Epithelial cell of prostate (primary cell): ENCODE measurements at places on chromosomes 12 and 14.
A peak's percentile ranks its signal among the peaks of the same experiment; 100 is the strongest.

DNA sequence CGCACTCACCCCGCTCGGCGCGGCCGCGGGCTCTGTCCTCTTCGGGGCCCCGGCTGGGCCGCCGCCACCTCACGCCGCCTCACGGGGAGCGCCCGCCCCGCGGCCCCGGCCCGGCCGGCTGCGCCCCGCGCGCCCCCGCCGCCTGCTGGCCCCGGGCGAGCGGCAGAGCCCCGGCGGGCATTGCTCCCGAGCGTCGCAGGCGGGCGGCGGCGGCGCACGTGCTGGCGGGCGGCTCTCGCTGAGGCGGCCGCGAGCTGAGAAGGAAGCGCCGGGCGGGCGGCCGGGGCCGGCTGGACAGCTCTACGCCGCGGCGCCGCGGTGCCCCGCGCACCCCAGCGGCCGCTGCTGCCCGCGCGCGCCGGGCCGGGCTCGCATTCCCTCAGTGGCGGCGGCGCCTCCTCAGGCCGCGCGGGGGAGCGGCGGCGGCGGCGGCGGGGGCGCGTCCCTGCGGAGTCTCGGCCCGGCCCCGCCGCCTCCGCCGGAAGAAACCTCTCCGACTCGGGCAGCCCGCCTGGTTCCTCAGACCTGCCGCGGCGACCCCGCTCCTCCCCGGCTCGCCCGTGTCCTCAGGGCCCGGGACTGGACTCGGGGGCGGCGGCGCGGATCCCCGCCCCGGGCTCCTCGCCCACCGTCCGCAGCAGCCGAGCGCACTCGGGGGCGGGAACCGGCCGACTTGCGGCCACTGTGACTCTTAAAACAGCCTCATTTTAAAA is at the start of gene PITPNM2:
Gene PITPNM2, minus strand, starts transcription at position 347 of the 713 bp plus-strand sequence. CDS start 116,500 bp downstream, outside the sequence.
- no peak for DNase-seq

GRCh38 chr12:106147956-106148355 is 9.2 kb upstream of the NUAK1 start:
- no peak for DNase-seq

- DNase-seq = no peak
These were observed 321.4 kb downstream of the ATP23 start for GRCh38 chr12:58262796-58263195.

GRCh38 chr14:25121337-25122129 is 71.6 kb upstream of the STXBP6 start:
- DNase-seq = no peak

DNA sequence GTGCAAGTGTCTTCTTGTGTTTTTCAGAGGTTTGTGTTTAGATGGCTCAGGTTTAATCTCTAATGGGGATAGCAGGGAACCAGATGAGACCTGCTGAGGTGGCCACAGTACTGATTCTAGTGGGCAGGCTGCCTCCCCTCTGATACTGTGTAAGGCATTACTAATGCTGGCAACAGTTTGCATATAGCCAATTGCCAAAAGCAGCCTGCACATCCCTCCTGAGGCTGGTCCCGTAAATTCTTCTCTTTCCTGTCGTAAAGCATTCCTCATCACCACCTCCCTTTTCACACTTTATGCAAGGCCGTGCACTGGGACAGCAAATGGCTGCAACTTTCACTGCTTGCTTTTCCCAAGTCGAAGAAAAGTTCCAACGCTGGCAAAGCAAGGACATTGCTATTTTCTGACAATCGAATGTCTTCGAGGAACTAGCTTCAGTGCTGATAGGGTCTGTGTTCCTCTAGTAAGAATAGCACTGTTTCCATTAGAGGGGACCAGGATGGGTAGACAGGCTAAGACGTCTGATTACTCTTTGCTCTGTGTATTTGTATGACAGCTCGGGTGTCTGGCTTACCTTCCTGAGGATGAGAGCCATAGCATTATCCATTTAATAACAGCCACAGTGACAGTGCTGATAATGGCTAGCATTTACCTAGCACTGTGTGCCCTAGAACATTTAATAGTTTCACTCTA is 178.2 kb upstream of the HIF1A start:
- no peak for DNase-seq

GRCh38 chr14:52553002-52553670 is 500 bp downstream of the GPR137C start:
- DNase-seq = no peak

DNA sequence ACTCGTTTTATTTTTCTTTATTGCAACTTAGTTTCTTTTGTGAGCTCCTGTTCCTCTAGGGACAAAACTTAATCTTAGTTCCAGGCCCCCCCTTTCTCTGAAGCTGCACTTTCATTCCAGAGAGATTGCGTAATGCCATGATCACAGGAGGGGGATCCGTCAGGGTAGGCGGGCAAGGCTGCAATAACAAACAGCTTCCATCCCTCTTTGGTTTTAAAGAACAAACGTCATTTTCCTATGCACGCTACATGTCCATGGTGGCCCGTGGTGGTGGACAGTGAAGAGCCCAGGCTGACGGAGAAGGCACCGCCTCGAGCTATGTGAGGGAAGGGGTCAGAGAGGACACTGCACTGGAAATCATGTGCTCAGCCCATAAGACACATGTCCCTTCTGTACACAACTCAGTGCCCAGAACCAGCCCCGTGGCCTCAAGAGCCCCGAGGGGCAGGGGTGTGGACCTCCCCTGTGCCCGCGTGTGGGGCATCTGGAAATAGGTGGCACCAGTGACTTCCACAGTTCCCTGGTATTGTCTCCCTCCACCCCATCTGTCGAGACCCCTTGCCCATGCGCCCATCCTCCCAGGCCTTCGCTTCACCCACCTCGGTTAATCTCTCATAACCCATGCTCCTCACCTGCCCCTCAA is 161.4 kb downstream of the ADGRD1 start:
- DNase-seq = no peak

DNA sequence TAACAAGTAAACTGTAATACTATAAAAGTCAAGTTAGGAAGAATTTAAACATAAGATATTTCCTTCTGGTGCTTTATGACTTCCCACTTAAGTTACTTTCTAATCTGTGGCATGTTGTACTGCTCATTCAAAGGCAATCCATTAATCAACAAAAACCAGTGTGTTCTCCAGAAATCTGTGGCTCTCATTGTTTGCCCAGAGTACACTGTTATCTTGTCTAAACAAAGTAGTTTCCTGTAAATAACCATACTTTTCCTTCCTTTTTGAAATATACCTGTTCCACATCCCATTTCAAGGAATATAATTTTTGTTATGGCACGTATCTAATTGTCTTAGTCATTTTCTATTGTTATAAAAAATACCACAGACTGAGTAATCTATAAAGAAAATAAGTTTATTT is 184.1 kb downstream of the CCER1 start:
- no peak for DNase-seq

- DNase-seq = no peak
These were observed 41.9 kb downstream of the STX2 start for GRCh38 chr12:130796985-130797686.

- DNase-seq = no peak
These were observed 7.7 kb downstream of the SLC15A4 start for GRCh38 chr12:128815779-128816642.

DNA sequence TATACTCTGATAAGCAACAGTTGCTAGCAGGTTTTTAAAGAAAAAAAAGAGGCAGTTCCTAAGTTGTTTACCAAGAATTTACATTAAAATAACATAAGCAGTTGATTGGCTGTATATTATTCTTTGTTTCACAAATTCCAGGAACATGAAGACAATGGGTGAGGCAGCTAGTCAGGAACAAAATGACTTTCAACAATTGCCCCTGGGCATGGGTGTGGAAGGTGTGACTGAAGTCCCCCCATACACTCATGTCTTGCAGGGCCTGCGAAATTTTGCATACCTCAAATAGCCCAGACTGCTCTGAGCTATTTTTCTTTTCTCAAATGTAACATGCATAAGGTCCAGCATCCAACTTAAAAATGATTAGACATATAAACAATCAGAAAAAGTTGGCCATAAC is 267.2 kb upstream of the DIO3 start:
- DNase-seq = no peak

GRCh38 chr12:28890664-28891063 is 258.4 kb upstream of the FAR2 start:
- DNase-seq = no peak

DNA sequence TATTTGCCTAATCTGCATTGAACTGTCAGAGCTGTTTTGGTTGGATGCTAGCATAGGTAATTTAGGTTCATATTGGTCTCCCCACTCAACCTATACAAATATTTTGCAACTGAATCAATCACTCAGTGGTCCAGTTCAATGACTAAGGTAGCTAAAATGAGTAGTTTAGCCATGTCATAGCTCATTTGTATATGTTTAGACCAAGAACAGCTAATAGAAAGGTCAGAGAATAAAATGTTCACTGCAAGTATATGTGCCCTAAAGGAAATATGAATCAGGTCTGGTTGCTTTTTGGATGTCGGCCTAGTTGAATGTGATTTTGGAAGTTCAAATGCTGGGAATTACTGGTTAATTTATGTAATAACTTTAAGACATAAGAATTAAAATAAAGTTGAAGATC is 883.9 kb downstream of the LRFN5 start:
- DNase-seq = no peak

DNA sequence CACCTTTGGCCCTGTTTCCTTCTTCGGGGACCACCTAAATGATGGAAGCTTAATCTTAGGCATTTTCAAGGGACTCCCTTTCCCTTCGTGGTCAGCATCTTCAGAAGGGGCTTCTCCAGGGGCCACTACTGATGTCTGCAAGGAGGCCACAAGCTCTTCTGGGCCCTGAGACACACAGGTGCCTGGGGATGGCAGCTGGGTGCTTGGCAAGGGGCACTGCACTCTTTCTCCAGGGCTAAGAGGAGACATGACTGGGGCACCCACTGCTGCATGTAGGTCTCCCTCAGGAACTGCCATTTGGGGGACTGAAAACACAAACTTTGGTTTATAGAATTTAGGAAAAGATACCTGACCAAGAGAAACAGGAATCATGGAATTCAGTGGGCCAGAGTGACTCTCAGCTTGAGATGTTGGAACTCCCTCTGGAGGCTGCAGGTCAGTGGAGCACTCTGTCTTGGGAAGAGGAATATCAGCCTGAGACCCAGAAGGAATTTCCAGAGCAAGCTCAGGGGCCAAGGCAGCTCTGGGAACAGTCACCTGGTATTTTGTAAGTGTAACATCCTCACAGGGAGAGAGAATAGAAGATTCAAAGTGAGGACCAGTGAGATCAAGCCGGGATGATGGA is 16.0 kb downstream of the PLD4 start:
- no peak for DNase-seq

DNA sequence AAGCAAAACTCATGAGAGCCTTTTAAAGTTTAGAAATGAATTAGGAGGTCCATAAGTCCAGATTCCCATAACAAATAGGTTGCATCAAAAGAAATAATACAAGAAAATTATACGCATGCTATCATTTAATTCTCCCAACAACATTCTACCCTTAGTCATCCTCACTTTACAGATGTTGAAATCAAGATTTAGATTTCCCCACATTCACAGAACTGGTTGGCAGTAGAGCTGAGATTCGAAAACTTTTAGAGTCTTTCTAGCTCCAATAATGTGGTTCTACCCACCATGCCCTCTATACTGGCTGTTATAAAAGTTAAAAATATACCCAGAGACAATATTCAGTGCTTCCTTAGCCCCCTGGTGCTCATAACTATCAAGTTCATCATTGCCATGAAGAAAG is 56.6 kb upstream of the METAP2 start:
- DNase-seq = no peak

GRCh38 chr12:53996240-53997203 is 3.4 kb upstream of the HOXC9 start:
- no peak for DNase-seq

DNA sequence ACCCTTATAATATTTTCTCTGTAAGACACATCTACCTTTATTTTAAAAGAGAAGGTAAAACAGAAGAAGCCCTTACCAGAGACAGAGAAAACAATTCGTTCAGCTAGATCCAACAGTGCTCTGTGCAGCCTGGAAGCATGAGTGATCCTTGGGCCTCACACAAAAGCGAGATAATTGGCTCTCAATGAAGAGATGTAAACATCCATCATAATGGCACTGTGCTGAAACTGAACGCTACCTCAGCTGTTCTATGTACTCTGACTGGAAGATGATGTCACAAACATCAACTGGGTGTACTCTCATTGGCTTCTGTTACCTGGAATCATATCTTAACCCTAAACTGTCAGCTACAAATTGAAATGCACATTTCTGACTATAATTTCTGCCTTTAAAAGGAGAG is at the start of gene MGAT4C:
Gene MGAT4C, minus strand, starts transcription at position 229 of the 400 bp plus-strand sequence.
- DNase-seq = no peak

DNA sequence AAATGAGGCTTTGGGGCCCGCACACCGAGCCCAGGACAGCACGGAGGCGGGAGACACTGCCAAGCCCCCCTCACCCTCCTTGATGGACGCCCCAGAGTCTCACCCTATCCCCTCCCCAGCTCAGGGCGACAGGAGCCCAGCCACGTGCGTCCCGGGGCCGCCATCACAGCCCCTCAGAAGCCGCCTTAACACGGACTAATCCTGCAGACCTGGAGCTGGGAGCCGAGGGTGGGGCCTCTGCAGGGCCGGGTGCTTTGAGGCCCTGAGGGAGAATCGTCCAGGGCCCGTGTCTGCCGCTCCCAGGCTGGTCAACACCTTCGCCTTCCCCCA is 79.7 kb upstream of the FBRSL1 start:
- DNase-seq = no peak

DNA sequence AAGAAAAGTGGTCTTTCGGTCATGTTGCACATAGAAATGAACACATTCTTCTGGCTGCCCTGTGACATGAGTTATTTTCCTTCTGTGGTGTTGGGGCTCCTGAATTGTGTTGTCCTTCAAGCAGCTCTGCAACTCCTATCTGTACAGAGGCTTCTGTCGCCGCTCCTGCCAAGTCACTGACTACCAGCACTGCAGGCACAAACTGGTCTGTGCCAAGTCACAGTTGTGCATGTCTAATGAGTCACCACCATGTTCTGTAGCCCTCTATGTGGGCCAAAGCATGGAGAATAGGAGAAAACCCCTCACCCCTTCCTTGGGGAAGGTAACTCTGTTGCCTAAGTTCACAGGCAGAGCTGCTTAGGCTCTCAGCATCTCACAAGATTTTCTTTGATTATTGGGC is 283.3 kb downstream of the RPL10L start:
- no peak for DNase-seq

- no peak for DNase-seq
These were observed 540.0 kb upstream of the TBX3 start for GRCh38 chr12:115223991-115224390.

- no peak for DNase-seq
These were observed 7.2 kb downstream of the TPCN1 start for GRCh38 chr12:113228394-113229028.

DNA sequence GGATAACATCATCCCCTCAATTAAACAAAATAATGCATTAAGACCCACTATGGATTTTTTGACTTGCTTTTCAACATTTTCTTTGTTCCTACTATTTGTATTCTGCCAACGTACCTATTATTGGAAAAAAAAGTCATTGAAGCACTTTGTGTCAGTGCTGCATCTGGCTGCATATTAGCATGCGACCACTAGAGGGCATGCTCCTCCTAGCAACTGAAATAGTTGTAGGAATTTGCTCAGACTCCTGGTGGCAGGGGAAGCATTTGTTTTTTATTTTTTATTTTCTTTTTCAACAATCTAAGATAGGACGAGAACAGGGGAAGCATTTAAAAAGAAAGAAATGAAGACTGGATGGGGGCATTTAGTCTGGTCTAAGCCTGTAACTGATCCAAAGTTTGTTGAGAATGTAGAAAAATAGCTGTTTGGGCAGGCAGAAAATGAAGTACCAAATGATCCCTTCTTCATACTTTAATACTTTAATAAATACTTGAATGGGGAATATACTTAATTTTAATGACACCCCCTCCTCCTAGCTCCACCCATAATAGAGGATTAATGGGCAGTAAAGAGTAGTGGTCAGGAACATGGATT is 14.5 kb upstream of the CLEC4A start:
- peak; percentile 5 for DNase-seq
